ENCODE measurements at places on chromosomes 12 and 14.

DNA sequence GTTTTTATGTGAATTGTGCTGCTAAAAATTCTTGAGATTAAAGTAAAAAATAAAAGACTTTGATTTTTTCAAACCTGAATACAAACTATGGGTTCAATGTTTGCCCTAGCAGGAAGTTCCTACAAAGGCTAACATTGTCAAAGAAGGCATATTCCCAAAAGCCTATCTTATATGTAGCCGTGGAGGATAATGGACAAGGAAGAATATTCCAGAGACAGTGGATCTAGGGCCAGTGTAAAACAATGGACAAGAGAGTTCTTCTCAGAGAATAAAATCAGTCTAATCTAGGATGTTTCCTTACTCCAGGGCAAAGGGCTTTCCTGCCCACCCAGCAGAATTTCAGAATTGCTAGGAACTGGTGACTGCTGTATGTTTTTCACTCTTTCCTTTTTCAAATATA lies 359.2 kb upstream of the ATP2B1 start:
- no peak for DNase-seq

GRCh38 chr12:49979791-49980190 lies 7.0 kb downstream of the AQP6 start:
- DNase-seq: no peak

DNA sequence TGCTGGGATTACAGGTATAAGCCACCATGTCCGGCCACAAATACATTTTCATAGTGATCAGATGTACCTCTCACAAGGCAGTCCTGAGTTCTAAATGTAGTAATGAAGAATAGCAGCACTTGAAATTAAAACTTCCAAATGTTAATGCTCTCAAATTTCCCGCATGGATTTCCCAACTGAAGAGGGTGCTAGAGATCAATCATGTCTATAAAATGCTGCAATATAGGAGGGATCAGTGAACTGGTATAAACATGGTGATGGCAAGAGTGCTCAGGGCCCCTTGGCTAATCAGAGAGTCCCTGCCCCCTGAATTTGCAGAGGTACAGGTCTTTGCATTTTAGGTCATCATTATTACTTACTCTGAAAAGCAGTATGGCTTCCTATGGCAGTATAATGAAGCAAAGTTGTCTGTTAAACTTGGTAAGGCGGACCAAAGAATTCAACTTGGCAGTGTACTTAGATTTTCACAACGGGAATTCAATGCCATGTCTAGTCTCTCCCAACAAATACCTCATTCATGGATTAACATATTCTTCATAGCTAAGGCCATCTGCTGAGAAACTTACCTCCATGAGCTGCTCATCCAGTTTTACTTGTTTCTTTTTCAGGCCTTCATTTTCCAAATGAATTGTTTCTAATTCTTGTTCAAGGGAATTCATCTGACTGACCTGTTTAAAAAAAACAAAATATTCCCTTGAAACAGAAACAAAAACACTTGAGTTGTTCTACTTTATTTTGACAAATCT lies 67.0 kb upstream of the SAV1 start:
- DNase-seq: no peak

DNA sequence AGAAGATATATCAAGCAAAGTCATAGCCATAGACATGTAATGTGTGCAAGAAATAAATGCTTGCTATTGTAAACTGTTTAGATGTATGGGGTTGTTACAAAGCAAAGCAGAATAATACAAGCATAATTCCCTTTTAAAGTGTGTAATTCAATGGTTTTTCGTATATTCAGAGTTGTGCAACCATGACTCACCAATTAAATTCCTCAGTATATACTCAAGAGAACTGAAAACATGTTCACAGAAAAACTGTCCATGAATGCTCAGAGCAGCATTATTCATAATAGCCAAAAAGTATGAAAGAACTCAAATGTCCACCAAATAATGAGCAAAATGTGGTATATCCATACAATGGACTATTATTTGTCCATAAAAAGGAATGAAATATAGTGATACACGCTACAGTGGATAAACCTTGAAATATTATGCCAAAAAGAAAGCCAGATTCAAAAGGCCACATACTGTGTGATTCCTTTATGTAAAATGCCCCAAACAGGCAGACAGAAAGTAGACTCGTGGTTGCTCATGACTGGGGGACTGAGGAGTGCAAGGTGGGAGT lies 9.3 kb downstream of the GXYLT1 start:
- no peak for DNase-seq

DNA sequence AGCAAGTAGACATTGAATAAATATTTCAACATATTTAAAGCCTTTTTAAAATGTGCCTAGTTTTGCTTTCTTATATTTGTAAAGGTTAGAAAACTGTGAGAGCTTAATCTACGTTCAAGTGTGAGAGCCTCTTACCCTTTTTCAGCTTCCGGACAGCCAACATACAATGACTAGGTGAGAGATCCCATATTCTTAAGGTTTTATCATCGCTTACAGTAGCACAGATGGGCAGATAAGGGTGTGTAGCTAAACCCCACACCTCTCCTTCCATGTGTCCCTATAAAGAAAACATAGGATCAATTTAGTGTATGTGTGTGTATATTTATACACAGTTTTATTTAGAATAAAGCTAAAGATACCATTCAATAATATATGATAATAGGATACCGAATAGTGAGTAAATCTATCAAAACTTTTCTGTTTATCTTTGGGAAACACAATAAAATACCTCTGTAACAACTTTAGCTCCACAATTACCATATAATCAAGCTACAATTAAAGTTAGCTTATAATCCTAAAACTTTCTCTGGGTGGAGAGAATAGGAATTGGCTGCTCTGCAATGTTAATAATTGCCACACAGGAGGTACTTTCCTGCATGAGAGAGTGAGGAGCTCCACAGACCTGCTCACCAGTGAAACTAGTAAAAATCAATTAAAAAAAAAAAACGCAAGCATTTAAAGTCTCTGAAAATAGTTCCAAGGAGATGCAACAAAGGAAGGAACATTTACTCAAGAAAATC lies 110.8 kb downstream of the EML5 start:
- no peak for DNase-seq

- no peak for DNase-seq
Measured at GRCh38 chr14:83289390-83289789, 1755.7 kb upstream of the SEL1L start.

- DNase-seq: no peak
Measured at GRCh38 chr12:40473962-40474361, 218.3 kb upstream of the CNTN1 start.

DNA sequence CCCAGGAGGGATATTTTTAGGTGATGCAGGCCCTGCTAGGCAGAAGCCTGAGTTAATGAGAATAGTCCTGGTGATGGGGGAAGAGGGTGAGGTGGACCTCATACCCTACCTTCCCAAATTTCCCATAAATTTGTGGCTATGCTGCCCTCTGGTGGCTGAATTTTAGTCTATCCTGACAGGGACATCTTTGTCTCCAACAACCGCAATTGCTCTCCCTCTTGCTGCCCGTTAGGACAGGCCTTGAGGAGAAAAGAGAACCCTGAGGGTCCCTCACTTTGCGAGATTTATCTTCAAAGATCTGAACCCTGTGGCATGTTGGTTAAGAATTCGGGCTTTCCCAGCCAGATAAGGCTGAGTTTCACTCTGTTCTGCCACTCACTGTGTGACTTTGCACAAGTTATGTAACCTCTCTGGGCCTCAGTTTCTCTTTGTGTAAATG lies 9.8 kb upstream of the ZNF385A start:
- no peak for DNase-seq

GRCh38 chr12:28192125-28192524 lies 1.9 kb downstream of the CCDC91 start:
- DNase-seq: no peak

DNA sequence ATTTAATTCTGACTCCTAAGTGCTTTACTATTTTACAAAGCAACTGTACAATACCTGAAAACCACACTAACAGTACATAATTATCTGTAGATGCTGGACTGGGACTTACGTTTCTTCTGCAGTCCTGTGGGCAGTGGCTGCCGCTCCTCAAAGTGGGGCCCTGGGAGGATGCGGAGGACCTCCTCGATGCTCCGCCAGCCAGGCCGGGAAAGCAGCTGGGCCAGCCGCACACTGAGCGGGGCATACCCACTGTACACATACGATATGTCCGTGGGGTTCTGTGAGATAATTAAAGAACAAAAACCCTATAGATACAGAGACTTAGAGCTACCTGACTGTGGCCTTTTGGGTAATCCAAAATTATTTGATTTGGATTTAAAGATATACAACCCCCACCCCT lies 6.8 kb upstream of the DIABLO start:
- DNase-seq: no peak

DNA sequence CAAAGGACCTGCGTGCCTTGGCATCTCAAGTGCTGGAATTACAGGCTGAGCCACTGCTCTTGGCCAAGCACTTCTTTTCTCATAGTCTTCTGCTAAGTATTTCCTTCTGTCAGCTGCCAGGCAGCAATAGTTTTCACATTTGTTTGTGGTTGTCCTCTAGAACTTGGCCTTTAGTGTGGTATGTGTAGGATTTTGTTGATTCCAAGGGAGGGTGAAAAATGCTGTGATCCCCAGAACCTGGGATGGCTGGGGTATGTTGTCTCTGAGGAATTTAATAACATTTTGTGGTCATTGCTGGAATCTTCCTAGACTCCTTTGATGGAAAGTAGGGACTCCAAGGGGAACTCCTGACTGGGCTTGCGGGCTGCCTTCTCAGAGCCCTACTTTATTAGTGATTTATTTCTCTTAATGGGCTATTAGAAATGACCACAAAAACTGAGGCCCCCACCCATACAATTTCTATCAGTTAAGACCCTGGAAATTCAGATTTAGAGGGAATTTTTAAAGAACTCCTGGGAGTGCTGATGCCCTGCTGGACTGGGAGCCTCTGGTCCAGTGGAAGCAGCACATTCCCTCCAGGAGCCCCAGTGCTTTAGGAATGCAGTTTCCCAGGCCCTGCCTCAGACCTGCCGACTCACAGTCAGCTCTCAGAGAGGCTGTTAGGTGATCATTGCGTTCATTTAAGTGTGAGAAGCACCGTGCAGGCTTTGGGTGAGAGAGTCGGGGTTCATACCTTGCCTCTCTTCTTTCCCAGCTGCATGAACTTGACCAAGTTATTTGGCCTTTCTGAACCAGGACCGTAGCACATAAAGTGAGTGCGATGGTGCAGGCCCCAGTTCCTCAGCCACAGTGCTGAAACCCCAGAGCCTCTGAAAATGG lies 22.7 kb downstream of the TRAF3 start:
- no peak for DNase-seq

DNA sequence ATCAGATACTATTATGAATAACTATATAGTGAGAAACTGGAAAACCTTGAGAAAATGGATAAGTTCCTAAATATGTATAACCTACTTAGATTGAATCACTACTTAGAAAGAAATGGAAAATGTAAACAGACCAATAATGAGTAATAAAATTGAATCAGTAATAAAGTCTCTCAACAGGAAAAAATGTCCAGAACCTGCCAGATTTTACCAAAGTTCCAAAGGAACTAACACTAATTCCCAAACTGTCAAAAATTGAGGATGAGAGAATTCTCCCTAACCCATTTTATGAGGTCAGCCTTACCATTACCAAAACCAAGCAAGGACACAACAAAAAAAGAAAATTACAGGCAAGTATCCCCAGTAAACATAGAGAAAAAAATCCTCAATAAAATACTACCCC lies 272.0 kb downstream of the RPAP3 start:
- no peak for DNase-seq

DNA sequence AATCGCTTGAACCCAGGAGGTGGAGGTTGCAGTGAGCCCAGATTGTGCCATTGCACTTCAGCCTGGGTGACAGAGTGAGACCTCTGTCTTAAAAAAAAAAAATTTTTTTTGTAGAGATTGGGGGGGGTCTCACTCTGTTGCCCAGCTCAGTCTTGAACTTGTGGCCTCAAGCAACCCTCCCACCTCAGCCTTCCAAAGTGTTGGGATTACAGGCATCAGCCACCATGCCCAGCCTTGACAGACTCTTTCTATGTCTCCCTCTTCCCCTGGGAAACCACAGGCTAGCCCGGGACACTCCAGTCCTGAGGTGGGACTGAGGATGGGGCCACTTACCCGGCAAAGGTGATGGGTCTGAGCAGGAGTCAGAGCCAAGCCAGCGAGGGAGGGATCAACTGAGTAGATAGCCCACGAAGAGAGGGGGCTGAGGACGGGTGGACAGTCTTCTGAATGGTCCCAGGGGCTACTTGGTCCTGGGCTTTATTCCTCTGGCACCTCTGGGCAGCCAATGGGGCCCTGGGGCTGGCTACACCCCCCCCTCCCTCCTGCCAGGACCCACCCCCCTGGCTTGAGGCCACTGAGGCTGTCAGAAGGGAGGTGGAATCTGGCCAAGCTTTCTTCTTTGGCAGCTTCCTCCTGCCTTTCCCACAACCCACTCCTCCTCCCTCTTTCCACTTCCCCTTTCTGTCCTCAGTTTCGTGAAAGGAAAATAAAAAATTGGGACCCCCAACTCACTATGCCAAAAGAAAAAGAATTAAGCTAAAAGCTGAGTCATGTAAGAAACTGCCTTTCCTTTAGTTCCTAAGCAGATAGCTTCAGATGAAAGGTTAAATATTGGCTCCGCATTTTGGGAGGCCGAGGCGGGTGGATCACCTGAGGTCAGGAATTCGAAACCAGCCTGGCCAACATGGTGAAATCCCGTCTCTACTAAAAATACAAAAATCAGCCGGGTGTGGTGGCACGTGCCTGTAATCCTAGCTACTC lies at the start of gene SDS:
Gene SDS (minus strand): TSS at position 453 of the 981 bp plus-strand sequence. CDS start 4,179 bp downstream, outside the sequence.
- DNase-seq: peak; percentile 80

GRCh38 chr12:111368291-111368787 lies 556 bp downstream of the PHETA1 start:
- DNase-seq: no peak

GRCh38 chr14:32637582-32637981 lies 301.1 kb upstream of the NPAS3 start:
- no peak for DNase-seq

DNA sequence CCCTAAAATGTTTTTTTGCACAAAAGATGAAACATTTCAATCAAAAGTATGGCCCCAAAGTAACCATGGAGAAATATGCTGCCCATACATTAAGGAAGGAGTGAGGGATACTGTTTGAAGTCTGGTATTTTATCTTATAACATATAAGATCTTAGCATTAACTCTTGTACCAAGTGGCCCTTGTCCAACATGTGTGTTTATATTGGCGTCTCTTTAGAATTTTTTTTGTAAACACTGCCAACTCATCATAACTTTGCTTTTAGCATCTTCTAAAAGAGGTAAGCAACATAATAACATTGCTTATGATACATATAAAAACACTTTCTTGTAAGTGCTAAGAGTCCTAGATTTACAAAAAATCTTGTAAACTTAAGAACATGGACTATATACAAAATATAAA lies 419.7 kb downstream of the ADAMTS20 start:
- no peak for DNase-seq

DNA sequence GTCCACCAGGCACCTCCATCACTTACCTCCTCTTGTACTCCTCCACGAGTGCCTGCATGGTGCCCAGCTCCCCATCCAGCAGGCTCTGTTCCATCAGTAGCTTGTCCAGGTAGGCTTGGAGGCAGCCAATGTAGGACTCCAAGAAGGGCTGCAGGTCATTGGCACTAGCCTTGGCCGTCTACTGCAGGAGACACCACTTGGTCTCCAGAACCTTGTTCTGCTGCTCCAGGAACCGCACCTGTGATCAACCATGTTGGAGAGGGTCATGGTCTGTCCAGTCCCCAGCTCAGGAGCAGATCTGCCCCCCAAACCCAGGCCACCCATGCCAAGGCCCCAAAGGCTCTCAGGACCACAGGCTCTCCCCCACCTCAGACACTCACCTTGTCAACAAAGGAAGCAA lies 23.9 kb downstream of the KRT76 start:
- DNase-seq: no peak

GRCh38 chr12:67833602-67834001 lies 155.6 kb upstream of the IFNG-AS1 start:
- DNase-seq: no peak
